ENCODE measurements at places on chromosomes 13 and 19. TPM values are rescaled to one million over a fixed set of nuclear protein-coding genes. Genes with fewer than 3 reads are reported as not detected.

Gene FGF22
- 0.37 TPM for total RNA-seq

- no peak overlapping the region for H3K4me3 ChIP-seq
- H3K27ac ChIP-seq = no peak overlapping the region
- DNase-seq = no peak
- no peaks in the 10 kb centered on the region for H3K36me3 ChIP-seq
Observed at GRCh38 chr19:40219721-40220276, 1.6 kb upstream of the TTC9B start.

DNA sequence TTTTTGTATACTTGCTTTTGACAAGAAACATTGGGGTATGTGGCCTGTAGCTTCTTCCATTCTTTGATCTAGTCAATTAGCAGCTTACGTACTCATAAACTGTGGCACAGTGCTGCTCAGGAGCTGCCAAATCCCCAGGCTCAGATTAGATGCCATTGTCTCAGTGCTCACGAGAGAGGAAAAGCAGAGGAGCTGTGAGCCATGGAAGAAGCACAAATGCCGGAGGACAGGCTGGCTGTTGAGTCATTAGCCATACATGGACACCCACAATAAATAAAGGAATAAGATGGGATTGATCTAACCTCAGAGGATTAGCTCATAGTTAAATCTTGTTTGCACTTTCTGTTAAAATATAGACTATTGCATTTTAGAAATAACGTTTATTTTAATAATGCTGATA, 121.7 kb downstream of the POSTN start:
- no peak for DNase-seq
- no peaks in the 10 kb centered on the region for H3K36me3 ChIP-seq
- H3K4me3 ChIP-seq = no peak overlapping the region
- no peaks in the 10 kb centered on the region for H3K27me3 ChIP-seq

DNA sequence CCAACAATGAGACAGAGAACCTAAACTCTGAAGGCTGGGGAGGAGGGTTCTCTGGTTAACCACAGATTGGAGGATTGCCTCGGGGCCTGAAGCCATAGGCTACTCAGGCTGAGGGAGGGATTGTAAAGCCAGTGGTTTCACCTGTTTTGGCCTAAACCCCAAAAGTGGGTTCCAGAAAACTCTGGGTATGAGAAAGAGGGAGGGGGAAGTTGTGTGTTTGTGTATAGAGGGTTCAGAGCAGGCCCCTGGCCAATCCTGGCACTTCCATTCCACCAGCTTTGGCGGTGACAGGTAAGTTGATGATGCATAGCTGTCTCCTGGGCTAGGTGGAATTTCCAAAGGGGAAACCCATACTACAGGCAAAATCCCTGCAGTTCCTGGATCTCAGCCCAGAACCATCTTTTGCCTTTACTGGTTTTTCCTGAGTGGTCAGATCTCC, 13.5 kb upstream of the CCDC97 start:
- H3K27ac ChIP-seq = peak overlapping the region; percentile 90
- no peak overlapping the region for H3K4me3 ChIP-seq
- H3K4me1 ChIP-seq = no peaks in the 10 kb centered on the region
- H3K36me3 ChIP-seq = peaks cover 69% of the 10 kb centered on the region

DNA sequence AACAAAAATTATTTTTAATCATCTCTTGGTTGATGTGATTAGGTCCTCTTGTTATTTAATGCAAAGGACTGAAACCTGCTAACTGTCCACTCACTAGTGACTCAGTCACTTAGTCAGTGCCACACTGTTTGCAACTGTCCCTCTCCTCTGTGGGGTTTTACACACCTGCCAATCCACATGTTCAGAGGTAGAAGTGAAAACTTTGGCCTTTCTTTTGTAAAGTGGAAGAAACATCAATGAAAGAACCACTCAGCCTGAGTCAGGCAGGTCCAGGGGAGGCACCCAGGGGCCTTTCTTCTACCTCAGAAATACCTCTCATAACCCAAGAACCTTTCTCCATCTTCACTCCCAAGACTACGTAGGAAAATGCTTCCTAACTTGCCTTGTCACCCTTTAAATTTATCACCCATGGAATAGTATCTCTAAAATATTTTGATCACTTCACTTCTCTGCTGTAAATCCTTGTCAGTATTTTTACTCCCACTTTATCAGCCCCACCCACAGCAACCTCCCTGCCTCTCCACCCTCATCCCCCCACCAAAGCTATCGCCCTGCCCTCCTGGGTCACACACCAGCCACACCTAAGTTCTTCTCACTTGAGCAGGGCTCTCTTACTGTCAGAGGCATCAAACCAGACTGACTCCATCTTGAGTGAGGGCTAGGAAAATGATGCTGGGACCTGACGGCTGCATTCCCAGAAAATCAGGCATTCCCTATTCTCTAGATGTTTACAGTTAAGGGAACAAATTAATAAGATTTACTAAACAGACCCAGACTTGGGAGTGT, 29.6 kb upstream of the EEF1AKMT1 start:
- H3K27me3 ChIP-seq = no peaks in the 10 kb centered on the region
- no peak overlapping the region for H3K4me3 ChIP-seq
- H3K4me1 ChIP-seq = no peaks in the 10 kb centered on the region
- peaks cover 17% of the 10 kb centered on the region for H3K36me3 ChIP-seq
- no peak for DNase-seq

GRCh38 chr19:3604227-3604986, 2.3 kb downstream of the TBXA2R start:
- H3K27me3 ChIP-seq = no peaks in the 10 kb centered on the region
- no peaks in the 10 kb centered on the region for H3K4me1 ChIP-seq
- no peak for DNase-seq
- no peak overlapping the region for H3K27ac ChIP-seq

GRCh38 chr19:15550929-15551292, 42.6 kb downstream of the CYP4F22 start:
- no peaks in the 10 kb centered on the region for H3K27me3 ChIP-seq
- H3K36me3 ChIP-seq = no peaks in the 10 kb centered on the region
- DNase-seq = no peak
- H3K4me1 ChIP-seq = no peaks in the 10 kb centered on the region
- no peak overlapping the region for H3K27ac ChIP-seq

DNA sequence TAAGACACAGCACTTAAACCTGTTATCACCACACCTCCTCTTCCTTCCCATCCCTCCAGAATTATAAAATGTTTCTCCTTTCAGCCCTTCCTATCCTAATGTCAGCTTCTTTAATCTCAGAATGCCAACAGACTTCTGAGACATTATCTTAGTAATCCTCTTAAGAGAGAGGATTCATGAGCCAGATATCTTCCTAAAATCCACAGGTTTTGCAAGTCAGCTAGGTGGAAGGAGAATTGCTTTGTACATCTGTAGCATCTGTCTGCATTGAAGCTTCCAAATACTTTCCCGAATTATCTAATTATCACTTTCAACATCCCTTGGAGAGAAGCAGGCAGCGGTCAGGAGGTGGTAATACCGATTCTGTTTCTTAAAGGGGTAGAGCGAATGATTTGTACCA, 179.1 kb downstream of the DCT start:
- H3K27ac ChIP-seq = no peak overlapping the region
- H3K27me3 ChIP-seq = no peaks in the 10 kb centered on the region
- DNase-seq = no peak
- H3K4me3 ChIP-seq = no peak overlapping the region
- H3K36me3 ChIP-seq = no peaks in the 10 kb centered on the region
- no peaks in the 10 kb centered on the region for H3K4me1 ChIP-seq

DNA sequence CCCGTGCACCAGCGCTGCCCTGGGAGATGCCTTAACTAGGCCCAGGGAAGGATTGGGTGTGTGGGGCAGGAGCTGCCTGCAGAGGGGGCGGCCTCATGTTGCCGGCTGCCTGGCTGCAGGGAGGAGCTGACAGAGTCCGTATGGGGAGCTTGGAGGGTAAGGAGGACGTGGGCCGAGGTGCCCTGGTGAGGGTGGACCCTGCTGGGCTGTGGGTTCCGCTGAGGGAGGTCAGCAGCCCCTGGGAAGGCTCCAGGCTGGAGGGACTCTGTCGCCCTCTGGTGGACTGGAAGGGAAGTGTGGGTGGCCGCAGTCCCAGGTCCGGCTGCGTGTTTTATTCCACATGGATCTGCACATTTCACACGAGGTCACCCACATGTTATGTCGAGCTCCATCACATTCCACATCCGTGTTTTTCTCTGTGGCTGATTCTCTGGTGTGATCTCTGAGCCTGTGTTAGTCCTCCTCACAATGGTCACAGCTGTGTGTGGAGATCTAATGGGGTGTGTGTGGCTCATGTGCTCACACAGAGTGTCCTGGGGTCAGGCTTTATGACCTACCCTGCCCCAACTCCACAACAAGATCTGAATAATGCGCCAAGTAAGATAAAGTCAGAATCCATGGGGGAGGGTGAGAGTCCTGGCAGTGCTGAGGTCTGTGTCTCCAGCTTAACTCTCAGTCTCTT, 1.8 kb upstream of the CEACAM8 start:
- H3K27ac ChIP-seq = no peak overlapping the region
- H3K27me3 ChIP-seq = no peaks in the 10 kb centered on the region
- no peaks in the 10 kb centered on the region for H3K4me1 ChIP-seq
- H3K4me3 ChIP-seq = no peak overlapping the region
